Activated T-cell treated with anti-CD3 and anti-CD28 coated beads, Interleukin-2, amount 50 U/mL, for 72 hours (primary cell): ENCODE measurements at places on chromosomes 13 and 19. TPM values are rescaled to one million over a fixed set of nuclear protein-coding genes. Genes with fewer than 3 reads are reported as not detected.

Gene SOX1
- total RNA-seq, result not detected

Gene CYP4F2
- 0.19 TPM for total RNA-seq

Gene PEG3
- total RNA-seq, result 0.12 TPM

Gene NEK5
- 0.12 TPM for total RNA-seq

DNA sequence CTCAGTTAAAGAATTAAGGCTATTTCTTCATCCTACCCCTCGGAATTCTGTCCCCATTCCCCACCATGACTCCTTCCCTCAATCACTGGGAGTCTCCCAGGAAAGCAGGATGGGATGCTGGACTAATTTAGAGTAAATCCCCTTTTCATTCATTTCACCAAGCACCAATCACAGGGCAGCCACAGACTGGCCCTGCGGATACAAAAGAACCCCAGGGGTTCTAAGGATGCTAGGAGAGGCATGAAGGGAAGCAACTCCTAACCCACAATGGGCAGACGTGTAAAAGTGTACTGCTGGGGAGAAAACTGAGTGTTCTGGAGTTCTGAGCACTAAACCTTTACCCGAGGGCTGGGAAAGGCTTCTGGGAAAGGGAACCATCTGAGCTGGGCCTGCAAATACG lies 3.0 kb downstream of the PEPD start:
- DNase-seq, result no peak

GRCh38 chr13:106619688-106620555 lies 52.0 kb upstream of the ARGLU1 start:
- DNase-seq, result peak; percentile 25

- no peak for DNase-seq
These were observed at the start of gene SOHLH2 for GRCh38 chr13:36214163-36214921. Gene SOHLH2, minus strand, starts transcription at chr13:36214556. Its CDS starts 30 bp downstream, at chr13:36214526.

DNA sequence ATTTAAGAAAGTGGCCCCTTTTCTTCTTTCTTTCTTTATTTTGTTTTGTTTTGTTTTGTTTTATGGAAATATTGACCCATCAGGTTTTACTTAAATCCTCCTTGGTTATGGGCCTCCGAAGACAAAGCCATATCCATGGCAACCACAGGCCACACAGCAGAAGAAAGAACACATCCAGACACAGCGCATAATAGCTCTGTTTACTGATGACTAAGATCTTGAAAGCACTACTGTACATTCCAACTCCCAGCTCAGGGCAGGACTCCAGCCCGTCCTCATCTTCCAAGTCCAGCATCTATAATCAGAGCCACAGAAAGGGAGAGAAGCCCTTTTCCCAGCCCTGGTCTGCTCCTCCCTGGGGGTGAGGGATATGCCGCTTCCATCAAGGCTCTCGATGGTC lies 84.3 kb downstream of the NUFIP1 start:
- DNase-seq, result no peak
